Amygdala (tissue), 56 donors: ENCODE measurements at places on chromosomes 4 and X.

DNA sequence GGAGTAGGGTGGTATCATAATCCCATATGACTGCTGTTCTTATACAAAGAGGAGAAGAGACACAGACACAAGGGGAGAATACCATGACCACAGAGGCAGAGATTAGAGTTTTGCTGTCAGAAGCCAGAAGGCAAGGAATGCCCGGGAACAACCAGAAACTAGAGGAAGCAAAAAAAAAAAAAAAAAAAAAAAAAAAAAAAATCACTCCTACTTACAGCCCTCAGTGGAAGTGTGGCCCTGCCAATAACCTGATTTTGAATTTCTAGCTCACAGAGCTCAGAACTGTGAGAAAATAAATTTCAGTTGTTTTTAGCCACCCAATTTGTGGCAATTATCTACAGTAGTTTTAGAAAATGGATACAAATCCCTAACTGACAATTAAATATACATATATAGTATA lies 30.4 kb upstream of the UBE2NL start:
- DNase-seq, result no peak

DNA sequence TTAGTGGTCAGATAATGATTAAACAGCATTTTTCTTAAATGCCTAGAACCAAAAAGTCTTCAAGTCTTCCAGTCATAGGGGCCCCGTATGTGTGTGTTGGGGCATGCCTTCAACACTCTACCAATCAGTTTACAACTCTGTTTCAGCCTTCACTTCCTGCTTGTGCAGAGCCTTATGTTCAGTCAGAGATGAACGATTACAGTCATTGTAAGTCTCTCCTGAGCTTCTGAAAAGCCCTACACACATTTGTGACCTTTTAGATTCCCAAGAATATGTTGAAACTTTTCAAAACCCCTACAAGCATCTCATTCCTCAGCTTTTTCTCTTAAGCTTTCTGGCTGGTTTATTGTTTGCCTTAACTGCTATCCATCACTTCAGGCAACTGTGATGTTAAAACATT lies 591.2 kb downstream of the ZNF674 start:
- no peak for DNase-seq

DNA sequence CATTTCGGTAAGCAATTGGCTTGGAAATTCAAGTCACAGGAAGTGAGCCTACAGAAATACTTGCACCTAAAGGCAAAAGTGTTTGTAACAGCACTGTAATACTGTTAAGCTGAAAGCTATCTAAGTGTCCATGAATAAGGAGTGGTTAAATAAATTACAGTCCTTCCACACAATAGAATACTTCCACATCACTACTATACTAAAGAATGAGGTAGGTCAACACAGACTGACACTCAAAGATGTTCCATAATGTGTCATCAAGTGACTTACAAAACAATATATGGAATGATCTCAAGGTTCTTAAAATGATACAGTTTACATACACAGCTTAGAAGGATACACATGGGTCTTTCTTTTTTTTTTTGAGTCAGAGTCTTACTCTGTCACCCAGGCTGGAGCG lies 27.0 kb downstream of the SLC10A6 start:
- DNase-seq, result no peak

DNA sequence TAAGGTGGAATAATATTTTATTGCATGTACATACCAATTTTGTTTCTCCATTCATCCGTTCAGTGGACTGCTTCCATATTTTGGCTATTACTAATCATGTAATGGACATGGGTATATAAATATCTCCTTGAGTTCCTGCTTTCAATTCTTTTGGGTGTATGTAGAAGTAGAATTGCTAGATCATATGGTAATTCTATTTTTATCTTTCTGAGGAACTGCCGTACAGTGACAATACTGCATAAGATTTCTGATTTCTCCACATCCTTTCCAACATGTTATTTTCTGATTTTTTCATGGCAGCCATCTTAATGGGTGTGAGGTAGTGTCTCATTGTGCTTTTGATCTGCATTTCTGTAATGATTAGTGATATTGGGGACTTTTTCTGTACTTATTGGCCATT lies 19.2 kb downstream of the ALPK1 start:
- DNase-seq, result no peak

GRCh38 chr4:175667122-175667521 lies 144.9 kb downstream of the GPM6A start:
- DNase-seq, result no peak

- DNase-seq, result no peak
These were observed 227.2 kb downstream of the COX18 start for GRCh38 chr4:72842323-72842722.

GRCh38 chr4:7727749-7728148 lies 211.9 kb downstream of the AFAP1 start:
- DNase-seq, result no peak

DNA sequence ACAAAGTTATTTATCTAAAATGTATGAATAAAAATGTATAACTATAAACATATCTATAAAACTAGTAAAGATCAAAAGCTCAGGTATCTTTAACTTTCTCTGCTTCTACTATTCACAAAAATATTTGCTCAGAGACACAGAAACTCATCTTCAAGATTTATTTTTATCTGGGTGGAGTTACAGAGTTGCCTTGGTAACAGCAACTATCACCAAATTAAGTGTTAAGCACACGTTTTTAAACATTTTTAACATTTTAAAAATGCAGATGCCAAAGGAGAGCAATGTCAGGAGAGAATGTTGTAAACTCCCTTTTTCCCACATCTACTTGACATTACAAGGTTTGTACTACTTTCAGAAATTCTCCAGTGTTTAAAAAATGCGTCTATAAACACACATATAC lies 71.4 kb downstream of the SNCA start:
- no peak for DNase-seq

DNA sequence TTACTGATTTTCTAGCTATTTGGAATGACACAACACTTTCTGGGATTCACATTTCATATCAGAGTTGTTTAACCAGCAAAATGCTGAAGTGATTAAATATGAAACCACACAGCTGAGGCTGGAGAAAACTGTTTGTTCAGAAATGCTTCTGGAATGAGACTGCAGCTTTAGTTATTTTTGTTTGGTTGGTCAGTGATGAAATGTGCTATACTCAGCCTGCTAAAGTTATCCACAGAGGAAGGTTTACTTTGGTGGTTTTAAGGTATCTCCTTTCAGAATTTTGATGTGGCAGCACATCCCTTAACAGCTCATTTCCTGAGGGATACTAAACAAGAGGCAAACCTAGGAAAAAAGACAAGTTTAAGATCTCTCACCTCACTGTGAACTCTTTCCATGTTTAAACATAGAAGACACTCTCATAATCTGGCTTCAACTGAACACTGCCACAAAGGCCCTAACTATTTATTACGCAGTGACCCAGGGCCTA lies 106.6 kb upstream of the PDE5A start:
- no peak for DNase-seq

- no peak for DNase-seq
These were observed 51.7 kb upstream of the MCF2 start for GRCh38 chrX:139759637-139760036.

- DNase-seq, result no peak
These were observed 151.9 kb downstream of the TTC29 start for GRCh38 chr4:146793727-146794126.

DNA sequence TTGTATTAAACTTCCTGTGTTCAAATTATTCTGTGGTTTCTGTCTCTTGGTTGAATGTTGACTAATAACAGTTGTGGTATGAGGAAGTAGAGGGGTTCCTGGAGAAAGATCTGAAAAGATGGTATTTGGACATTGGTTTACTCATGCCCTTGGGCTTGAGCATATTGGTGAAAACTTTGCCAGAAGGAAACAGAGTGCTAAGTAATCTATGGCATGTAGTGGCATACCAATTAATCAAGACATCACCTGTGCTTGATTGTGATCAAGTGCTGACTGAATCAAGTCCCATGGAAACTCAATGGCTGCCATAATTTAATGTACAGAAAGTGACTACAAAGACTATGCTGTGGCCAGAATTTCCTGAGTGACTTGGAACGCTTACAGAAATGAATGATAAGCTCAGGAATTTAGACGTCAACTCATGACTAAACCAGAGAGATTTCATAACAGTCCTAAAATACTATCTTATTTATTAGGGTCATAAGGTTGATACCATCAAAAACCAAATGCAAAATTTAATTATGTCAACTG lies 2062.9 kb downstream of the ARAP2 start:
- DNase-seq, result no peak

DNA sequence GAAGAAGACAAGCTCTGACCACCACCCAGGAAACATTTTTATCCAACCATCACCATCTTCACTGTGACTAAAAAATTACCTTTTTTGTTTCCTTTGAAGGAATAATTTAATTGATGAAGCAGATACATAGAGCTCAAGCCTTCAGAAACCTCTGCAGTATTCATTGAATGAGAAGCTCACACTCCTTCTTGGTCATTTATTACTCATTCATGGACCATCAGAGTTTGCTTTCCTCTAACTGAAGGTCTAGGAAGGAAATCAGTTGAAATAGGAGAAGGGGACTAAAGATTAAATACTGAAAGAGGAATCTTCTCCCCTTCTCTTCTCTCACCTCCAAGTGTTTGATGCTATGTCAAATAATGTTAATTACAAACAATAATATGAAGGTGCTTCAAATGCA lies 290.6 kb upstream of the KLF3 start:
- DNase-seq, result no peak

DNA sequence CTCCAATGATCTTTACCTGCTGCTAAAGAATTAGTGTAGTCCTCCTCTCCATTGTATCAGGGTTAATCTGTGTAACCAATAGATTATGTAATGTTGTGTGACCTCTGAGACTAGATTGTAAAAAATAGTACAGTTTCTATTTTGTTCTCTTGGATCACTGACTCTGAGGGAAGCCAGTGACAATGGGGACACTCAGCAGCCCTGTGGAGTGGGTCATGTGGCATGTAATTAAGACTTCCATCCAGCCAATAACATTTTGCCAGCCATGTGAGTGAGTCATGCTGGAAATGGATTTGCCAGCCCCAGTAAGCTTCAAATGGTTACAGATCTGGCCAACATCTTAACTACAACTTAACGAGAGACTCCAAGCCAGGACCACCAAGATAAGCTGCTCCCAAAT lies 332.3 kb downstream of the PTTG2 start:
- DNase-seq, result no peak

DNA sequence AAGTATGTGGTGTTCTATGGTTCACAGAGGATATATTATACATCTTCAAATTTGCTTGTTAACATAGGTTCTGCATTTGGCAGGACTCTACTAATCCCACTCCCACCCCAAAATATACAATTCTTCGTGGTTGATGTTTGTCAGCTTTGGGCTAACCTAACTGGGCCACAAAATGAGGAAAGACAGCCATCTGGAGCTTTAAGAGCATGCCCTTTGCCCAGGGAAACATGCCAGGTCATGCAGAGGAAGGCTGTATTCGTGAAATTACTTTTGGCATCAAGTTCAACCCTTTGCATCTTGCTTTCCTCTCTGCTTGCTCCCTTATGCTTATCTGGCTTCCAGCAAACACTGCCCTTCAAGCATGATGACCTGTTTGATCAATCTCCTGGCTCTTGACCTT lies 46.8 kb upstream of the F9 start:
- DNase-seq, result no peak

DNA sequence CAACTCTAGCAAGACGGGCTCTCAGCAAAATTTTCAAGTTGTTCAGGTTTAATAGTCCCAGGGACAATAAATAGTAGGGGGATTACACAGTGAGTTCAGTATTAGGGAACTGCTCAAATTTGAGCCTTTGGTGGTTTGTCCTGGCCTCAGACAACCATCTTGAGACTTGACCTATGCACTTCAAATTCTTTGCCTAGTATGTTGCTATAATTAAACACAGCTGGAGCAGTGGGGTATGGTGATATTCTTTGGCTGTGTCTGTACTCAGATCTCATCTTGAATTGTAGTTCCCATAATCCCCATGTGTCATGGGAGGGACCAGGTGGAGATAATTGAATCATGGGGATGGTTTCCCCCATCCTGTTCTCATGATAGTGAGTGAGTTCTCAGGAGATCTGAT lies 43.3 kb upstream of the TEX13A start:
- no peak for DNase-seq

GRCh38 chr4:40309250-40309774 lies 25.8 kb upstream of the CHRNA9 start:
- DNase-seq, result no peak

- no peak for DNase-seq
These were observed 18.9 kb upstream of the CABS1 start for GRCh38 chr4:70315928-70316327.

- DNase-seq, result no peak
These were observed 28.6 kb downstream of the NYX start for GRCh38 chrX:41475591-41476241.

GRCh38 chr4:18390655-18391353 lies 369.2 kb upstream of the LCORL start:
- DNase-seq, result no peak

DNA sequence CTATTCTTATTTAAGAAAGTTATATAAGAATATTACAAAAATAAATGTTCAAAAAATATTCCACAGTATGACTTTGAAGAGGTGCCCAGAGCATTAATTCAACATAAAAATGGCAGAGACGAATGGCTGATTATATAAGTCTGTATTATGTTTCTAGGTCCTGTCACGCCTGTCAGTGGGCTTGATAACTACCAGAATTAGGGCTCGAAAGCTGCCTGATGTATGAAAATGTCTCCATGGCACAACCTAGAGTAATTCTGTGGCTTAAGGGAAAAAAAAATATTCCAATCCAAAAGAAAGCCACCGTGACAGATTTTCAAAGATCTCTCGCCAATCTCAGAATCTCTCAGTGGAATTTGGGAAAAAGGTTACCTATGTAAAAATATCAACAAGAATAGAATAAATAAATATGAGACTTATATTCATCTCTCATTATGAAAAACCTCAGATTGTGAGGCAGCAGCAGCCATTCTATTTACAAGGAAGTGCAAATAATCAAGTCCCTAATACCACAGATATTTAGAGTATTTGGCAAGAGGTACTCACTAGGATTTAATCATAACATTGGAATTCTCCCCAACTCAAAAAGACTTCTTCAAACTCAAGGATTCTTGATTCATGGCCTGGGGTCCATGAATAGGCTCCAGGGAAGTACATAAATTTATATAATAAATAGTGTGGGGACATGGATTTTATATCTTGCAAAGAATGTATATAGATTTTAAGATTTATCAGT lies 489.1 kb upstream of the INTU start:
- no peak for DNase-seq

DNA sequence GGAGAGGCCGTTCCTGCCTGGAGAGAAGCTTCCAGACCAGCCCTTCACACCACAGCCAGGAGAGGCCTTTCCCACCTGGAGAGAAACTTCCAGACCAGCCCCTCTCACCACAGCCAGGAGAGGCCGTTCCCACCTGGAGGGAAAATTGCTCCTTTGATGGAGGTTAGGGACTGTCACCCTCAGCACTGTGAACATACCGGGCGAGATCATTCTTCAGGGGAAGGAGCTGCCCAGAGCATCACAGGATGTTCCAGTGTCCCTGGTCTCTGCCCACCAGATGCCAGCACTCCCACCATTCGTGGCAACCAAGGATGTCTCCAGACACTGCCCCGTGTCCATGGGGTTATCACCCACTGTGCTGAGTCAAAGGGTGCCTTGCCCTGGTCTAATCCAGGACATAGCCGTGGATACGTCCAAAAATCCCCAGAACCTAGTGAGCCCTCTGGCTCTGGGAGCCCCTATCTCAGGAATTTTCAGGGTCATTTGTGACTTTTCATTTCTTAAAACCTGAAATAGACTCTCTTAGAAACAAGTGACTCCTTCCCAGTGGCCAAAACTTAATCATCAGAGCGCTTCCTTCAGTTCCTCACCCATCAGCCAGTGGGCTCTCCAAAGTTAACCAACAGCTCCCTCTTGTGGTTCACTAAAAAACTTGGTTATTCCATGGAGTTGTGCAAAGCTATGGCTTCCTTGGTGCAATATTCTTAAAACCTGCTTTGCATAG lies 80.2 kb downstream of the CRMP1 start:
- DNase-seq, result no peak
